ENCODE measurements at places on chromosomes 3 and 15.
A peak's percentile ranks its signal among the peaks of the same experiment; 100 is the strongest.

DNA sequence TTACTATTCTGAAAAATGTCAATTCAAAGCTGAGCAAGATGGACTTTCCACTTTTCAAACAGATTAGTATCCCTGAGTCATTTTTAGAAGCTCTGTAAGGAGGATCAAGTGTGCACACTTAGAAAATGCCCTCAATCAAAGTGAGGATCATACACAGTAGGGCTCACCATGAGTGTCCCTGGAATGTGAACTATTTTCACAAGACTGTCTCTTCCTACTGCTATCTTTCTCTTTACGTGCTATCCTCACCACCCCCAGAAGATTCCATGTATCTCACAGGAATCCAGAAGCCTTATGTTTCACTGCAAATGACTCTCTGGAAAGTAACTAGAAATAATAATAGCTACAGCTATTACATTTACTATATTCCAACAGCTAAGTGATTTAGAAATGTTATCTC, 349.9 kb upstream of the TGFBR2 start:
- no peak for DNase-seq

DNA sequence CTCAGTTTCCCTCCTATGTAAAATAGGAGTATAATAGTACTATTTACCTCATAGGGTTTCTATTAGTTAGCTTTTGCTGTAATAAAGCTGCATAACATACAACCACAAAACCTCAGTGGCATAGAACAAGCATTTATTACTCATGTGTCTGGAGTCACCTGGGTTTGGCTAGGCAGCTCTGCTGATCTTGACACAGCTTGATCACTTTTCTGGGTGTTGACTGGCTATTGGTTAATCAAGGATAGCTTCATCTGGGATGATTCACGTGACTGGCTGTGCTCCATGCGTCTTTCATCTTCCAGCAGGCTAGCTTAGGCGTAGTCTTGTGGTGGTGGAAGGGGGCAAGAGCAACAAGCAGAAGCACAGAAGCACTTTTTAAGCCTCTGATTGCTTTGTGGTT, 112.6 kb downstream of the SQOR start:
- no peak for DNase-seq

- peak; percentile 21 for DNase-seq
These were observed 967.8 kb upstream of the CFAP20DC start for GRCh38 chr3:60017631-60018030.

DNA sequence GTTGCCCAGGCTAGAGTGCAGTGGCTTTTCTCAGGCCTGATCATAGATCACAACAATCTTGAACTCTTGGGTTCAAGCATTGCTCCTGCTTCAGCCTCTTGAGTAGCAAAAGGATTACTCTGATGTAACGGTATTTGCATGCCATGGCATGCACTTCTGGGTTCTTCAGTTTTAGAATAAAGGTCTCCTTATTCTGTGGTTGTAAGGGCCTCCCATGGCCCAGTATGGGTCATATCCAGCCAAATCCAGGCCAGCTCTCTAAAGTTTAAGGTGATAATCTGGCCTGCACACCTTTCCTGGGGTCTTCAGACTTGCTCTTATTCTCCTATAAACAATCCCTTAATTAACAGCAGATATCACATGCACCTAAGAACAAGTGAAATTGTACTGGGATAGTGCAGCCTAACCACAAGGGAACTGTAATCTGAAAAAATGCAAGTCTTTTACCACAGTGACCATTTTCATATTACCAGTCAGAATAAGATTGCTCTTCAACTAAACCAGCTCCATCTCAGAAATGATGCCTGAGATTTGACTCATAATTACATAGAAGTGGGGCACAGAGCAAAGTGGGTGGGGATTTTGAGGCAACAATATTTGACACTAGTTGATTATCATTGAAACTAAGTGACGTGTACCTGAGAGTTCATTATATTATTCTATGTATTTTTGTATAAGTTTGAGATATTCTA, 25.4 kb downstream of the COMMD2 start:
- DNase-seq: no peak

DNA sequence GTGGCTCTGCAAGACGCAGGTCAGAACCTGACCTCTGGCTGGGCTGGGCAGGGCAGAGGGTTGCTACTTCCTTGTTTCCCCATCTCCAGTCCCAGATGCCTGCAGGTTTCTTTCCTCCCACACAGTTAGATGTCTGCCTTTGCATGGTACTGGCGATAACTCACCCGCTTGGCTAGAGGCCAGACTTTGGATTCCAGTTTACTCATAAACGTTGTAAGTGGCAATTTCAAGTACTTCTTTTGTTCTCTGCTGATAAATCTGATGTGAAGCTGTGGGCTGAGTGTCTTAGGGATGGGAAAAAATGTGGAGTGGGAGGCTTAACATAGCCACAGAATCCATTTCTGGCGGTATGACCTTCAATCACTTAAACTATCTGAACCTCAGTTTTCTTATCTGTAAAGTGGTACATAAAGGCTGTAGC, 194.2 kb downstream of the EBLN2 start:
- no peak for DNase-seq

All from activated naive CD8-positive, alpha-beta T cell treated with anti-CD3 and anti-CD28 coated beads, Interleukin-2, amount 50 U/mL, for 16 hours (primary cell).